ENCODE measurements at places on chromosomes 5 and 9.

GRCh38 chr9:86410281-86410680 is 56.1 kb upstream of the TUT7 start:
- no peak for DNase-seq

- DNase-seq, result no peak
Observed at GRCh38 chr9:17930071-17930470, 351.2 kb downstream of the SH3GL2 start.

- DNase-seq, result no peak
Observed at GRCh38 chr5:120457839-120458507, 6.1 kb upstream of the PRR16 start.

- DNase-seq, result no peak
Observed at GRCh38 chr5:1544294-1544961, 20.7 kb upstream of the LPCAT1 start.

DNA sequence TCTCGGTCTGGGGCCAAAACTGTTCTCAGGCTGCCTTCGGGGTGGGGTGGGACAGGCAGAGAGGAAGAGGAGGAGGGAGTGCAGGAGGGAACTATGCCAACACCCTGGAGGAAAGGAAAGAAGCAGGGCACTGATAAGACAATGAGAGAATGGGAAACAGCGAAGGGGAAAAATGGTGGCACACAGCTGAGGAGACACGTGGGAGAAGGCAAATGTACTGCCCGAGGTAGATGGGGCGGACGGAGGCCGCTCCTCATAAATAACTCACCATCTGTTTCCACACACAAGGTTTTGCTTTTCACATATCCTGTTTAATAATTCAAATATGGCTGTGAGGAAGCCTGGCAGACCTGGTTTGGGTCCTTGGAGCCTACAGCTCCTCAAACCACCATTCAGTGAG is 148.2 kb upstream of the LRRTM2 start:
- DNase-seq, result no peak

- DNase-seq, result no peak
Observed at GRCh38 chr9:120734607-120735410, 20.5 kb upstream of the MEGF9 start.

GRCh38 chr5:76025069-76025468 is 58.1 kb upstream of the SV2C start:
- no peak for DNase-seq

GRCh38 chr5:17925276-17925675 is 291.0 kb downstream of the TAF11L14 start:
- DNase-seq, result no peak

GRCh38 chr5:174340226-174340625 is 294.7 kb downstream of the NSG2 start:
- no peak for DNase-seq

GRCh38 chr9:100219347-100219746 is 120.3 kb downstream of the INVS start:
- DNase-seq, result no peak

- DNase-seq, result no peak
Observed at GRCh38 chr5:115843444-115844130, 1.9 kb downstream of the AP3S1 start.

- DNase-seq, result no peak
Observed at GRCh38 chr5:143896516-143896915, 84.6 kb downstream of the HMHB1 start.

DNA sequence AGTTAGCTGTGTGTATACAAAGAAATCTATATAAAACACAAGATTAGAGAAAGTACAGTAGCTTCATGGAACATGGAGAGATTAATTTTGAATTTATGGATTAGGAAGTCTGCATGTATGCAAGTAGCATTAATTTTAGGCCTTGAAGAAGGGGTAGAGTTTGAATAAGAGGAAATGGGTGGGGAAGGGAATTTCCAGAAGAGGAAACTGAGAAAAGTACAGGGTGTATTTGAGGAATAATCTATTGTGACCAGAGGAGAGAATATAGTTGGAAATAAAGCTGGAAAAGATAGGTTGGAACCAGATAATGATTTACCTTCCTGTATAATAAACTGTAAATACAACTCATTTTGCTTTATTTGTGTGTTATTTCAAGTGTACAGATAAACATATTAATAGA is 53.6 kb downstream of the CWC27 start:
- DNase-seq, result no peak

GRCh38 chr9:103714992-103715391 is 379.1 kb upstream of the SMC2 start:
- no peak for DNase-seq

DNA sequence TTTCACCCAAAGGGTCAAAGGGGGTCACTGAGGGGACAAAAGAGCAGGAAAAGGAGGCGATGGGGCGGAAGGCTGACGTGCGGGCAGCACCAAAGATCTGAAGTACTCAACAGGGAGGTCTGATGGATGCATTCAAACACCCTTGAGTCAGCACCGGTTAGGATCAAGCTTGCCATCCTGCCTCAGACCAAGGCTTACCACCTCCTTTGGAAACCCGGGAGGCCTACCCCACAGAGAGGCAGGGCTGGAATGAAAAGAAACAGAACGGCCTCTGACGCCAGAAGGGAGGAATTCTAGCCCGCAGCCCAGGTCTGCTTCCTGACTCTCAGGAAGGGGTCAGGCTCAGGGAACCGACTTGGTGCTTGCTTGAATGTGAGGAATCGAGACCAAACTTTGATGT is 125.6 kb downstream of the PAPPA start:
- no peak for DNase-seq

DNA sequence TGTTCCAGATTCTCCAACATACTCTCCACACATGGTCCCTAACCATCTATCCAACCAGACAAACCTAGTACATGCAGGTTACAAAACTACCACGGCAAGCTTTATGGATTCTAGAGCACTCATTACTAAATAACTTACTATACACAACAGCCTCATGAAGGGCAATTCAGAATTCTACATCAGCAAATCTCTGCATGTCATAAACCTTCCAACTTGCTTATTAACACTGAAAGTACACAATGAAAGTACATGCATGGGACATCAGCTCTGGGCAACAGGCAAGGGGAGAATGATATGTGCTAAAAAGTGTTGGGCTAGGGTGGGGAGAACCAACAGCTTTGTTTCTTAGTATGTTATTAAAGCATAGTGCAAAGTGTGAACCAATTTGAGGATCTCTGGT is 70.4 kb downstream of the TLE1 start:
- no peak for DNase-seq

DNA sequence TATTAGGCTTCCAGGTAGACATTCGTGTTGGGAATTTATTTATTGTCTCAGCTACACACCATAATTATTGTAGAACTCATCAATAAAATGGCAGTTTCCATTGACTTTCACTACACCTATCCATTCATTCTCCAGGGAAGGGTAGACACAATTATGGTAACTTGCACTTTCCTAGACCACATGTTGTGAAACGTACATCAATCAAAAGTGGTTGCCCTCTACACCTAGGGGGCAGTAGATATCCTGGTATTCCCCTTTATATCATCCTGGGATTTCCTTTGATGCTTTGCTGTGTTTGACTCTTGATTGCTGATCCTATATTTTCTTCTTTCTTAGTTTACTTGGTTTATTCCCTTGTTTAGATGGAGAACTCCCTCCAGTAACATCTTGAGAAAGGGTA is 47.9 kb downstream of the ADGRV1 start:
- DNase-seq, result no peak

GRCh38 chr5:37721447-37721871 is 118.4 kb downstream of the GDNF start:
- no peak for DNase-seq

DNA sequence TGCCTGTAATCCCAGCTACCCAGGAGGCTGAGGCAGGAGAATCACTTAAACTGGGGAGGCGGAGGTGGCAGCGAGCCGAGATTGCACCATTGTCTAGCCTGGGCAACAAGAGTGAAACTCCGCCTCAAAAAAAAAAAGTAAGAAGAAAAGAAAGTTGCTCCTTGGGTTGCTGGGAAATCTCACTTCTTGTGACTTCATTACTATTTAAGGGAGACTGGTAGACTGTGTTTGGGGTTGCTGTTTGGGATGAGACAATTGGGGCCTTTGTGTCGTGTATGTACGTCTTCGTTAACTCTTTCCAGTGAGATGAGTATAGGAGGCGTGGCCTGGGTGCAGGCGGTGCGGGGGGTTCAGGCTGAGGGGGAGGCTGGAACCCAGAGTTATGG is 11.6 kb downstream of the NDST1 start:
- DNase-seq, result no peak

DNA sequence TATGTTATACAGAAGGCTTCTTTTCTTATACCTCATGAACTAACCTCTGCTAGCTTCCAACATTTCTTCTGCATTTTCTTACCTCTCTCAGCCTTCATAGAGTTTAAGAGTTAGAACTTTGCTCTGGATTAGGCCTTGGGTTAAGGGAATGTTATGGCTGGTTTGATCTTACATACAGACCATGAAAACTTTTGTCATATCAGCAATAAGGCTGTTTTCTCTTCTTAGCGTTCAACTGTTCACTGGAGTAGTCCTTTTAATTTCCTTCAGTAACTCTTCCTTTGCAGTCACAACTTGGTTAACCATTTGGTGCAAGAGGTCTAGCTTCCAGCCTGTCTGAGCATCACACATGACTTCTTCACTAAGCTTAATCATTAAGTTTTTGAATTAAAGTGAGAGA is 329.0 kb upstream of the CCNG1 start:
- DNase-seq, result no peak

- no peak for DNase-seq
Observed at GRCh38 chr5:138316355-138316754, 15.2 kb downstream of the CDC25C start.

DNA sequence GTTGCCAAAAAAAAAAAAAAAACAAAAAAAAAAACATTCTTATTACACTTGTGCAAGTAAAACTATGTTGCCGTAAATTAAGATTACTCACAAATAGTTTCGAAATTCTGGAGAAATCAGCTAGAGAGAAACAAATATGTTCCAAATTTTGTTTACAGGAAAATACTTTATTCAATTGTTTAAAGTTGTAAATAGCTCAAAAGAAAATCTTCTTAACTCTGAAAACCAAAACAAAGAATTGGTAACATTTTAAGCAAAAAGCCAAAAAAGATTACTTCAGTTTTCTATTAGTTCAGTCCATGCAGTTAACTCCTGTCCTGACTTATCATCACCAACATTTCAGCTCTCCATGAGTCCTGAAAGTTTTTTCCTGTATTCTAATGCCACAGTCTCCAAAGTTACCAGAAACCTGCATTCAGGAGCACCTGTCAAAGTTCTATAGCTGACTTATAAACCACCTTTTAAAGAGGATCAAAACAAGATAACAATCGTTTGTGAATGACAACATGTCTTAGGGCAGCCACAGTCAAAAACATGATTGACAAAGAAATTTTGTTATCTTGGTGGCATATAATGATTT is 194.1 kb downstream of the RANBP17 start:
- DNase-seq, result no peak

- no peak for DNase-seq
Observed at GRCh38 chr9:109989296-109989695, 209.3 kb downstream of the PALM2AKAP2 start.

DNA sequence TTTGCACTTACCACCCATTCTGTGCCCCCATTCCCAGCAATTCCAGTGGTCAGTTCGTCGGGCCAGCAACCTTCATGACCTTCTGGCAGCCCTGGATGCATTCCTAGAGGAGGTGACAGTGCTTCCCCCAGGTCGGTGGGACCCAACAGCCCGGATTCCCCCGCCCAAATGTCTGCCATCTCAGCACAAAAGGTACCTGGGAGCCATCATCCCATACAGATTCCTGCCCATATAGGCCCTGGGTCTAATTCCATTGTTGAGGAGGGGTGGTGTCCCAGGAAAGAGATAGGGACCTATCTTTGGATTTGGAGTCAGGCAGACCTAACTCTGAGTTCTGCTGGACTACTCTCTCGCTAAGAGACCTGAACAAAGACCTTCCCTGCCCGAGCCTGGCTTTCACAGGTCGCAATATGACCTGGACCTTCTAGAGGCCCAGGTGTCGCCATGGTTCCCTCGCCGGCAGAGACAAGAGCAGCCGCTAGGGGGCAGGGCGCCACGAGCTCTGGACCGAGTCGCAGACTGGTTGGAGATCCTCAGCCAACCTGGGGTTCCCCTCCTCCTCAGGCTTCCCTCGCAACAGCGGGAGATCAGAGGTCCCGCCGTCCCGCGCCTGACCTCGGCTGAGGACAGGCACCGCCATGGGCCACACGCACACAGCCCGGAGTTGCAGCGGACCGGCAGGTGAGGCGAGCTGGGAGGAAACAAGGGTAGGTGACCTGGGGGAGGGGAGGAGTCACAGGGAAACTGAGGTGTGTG is 3.1 kb downstream of the SLC4A9 start:
- DNase-seq, result no peak

- DNase-seq, result no peak
Observed at GRCh38 chr5:177508837-177509236, 789 bp downstream of the DOK3 start.

DNA sequence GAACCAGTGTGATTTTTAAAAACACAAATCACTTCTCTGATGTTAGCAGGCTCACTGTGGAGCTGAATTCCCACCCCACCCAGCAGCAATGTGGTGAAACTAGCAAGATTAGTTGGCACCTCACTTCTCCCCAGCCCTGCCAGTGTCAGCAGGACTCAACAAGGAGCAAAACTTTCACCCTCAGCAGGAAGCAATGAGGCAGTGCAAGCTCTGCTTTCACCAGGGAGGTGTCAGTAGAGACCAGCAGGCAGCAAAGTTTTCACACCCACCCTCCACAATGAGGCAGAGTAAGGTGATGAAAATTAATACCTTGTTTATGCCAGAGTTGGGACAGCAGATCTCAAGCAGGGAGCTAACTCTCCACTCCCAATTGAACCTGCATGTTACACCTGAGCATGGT is 565.0 kb downstream of the CETN3 start:
- no peak for DNase-seq

DNA sequence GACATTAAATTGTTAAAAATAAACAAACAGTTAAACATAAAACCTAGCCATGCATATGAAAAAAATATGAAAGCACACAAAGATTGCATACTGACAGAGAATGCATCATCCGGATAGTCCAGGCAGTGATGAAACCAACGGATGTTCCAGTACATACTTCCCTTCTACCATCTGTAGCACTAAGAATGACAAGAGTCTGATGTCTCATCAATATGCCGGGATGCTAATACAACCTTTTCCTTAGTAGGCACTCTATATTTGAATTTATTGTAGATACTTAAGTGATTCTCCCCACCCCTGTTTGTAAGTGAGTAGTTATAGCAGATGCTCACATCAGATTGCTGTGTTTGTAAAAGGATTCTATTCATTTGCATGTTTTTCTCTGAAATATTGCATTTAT is 571.2 kb upstream of the WWC1 start:
- no peak for DNase-seq

- DNase-seq, result no peak
Observed at GRCh38 chr9:77011973-77012821, 7.3 kb upstream of the FOXB2 start.

DNA sequence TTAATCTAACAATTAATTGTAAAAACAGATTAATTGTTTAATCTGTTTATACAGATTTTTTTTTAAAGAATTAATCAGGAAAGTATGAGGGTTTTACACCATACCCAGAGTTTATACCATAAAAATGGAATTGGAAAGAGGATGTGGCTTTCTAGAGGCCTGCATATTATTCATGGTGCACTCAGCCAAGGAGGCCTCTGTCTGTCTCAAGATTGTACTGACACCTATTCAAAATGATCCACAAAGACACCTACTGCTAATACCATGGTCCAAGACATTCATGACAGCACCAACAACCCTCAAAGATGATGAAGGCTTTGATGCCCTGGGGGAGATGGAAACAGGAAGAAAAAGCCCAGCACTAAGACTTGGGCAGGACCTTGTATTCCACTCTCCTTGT is 58.1 kb upstream of the MAST4 start:
- DNase-seq, result no peak

GRCh38 chr9:129828051-129828450 is 4.1 kb upstream of the TOR1A start:
- no peak for DNase-seq
